Stimulated activated CD4-positive, alpha-beta T cell treated with anti-CD3 and anti-CD28 coated beads, Interleukin-4, amount 100 ng/mL, for 4 hours (primary cell): ENCODE measurements at places on chromosomes 13 and 19.
A peak's percentile ranks its signal among the peaks of the same experiment; 100 is the strongest.

- DNase-seq, result peak; percentile 56
Observed at GRCh38 chr19:7751157-7751783, 3.9 kb upstream of the CD209 start.

DNA sequence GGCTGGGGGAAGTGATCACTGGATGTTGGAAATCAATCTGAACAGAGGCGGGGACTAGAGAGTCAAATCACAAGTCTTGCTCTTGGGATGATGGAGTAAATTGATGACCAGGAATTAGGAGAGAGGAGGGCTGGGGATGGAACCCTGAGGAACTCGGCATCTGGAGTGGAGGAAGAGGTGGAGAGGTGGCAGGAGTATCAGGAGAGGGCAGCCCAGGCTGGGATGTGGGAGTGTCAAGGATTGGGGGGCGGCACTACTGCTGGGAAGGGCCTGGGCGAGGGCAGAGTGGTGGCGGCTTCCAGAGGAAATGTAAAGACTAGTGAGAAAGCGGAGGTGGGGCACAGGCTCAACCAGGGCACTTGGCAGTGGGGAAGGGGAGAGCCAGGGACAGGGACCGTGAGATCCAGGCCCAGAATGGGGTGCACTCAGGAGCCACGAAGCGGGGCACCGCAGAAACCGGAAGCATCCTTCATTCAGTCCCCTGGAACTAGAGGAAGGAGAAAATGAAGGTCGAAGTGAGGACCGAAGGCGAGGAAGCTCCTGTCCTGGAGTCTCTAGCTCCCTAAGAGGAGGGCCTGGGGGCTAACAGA, 81.2 kb upstream of the GPR183 start:
- DNase-seq, result no peak

DNA sequence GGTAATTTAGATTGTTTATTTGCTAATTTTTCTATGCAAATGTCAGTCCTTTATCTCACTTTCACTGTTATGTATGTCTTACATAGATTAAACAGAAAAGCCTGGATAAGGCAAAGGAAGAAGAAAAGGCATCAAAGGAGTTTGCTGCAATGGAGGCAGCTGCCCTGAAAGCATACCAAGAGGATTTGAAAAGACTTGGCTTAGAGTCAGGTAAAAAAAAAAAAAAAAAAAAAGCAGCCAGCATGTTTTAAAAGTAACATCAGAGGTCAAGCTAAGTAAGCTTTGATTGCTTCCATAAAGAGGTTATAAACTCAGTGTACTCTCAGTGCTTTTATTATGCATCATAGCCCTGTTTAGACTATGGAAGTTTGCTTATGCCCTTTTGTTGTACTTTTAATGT, 3.8 kb downstream of the WBP4 start:
- no peak for DNase-seq

GRCh38 chr13:94333131-94333820, 146.2 kb downstream of the DCT start:
- no peak for DNase-seq

- no peak for DNase-seq
Observed at GRCh38 chr19:10817291-10818038, 18.5 kb downstream of the TMED1 start.

DNA sequence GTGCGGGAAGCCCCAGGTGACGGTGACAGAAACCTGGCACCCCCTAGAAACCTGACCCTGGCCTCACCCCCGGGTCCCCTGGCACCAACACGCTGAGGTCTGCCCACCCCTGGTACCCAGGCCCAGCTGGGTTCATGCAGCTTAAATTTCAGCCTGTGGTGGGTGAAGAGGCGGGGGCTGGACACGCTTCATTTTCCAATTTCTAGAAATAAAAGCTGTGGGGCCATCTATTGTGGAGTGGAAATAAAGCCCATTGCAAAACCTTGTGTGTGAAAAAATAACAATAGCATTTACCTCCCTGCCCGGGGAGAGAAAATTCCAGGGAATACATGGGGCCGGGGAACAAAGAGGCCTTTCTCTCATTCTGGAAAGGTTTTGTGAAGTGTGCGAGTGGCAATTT, 7.5 kb upstream of the FUT5 start:
- no peak for DNase-seq

- DNase-seq, result no peak
Observed at GRCh38 chr19:4987256-4987655, 18.3 kb downstream of the KDM4B start.

GRCh38 chr13:107734891-107735625, 480.3 kb downstream of the LIG4 start:
- DNase-seq, result no peak

- no peak for DNase-seq
Observed at GRCh38 chr13:26987486-26988013, 184.1 kb downstream of the USP12 start.

DNA sequence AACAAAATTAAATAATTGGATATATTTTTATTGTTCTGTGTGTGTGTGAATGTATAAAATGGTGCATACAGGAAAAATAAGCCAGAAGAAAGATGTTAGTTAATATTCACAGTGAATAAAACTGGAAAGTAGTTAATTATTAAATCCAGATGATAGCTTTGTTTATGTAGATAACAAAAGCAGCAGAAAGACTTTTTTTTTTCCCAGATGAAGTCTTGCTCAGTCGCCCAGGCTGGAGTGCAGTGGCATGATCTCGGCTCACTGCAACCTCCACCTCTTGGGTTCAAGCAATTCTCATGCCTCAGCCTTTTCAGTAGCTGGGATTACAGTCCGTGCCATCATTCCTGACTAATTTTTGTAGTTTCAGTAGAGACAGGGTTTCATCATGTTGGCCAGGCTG, 140.1 kb downstream of the ZNF486 start:
- no peak for DNase-seq

- DNase-seq, result no peak
Observed at GRCh38 chr19:34661357-34661756, 15.6 kb downstream of the SCGB2B2 start.
